ENCODE measurements at places on chromosomes 12 and 14. TPM values are rescaled to one million over a fixed set of nuclear protein-coding genes. Genes with fewer than 3 reads are reported as not detected.

- H3K27ac ChIP-seq, result no peak overlapping the region
- H3K4me3 ChIP-seq, result no peak overlapping the region
- no peak for DNase-seq
- peaks cover 2% of the 10 kb centered on the region for H3K4me1 ChIP-seq
Measured at GRCh38 chr14:63432228-63432627, 110.9 kb downstream of the PPP2R5E start.

- H3K27ac ChIP-seq, result no peak overlapping the region
- no peak for DNase-seq
- no peaks in the 10 kb centered on the region for H3K4me1 ChIP-seq
- H3K27me3 ChIP-seq, result no peaks in the 10 kb centered on the region
- H3K36me3 ChIP-seq, result no peaks in the 10 kb centered on the region
- no peak overlapping the region for H3K4me3 ChIP-seq
Measured at GRCh38 chr12:28874758-28875157, 274.3 kb upstream of the FAR2 start.

GRCh38 chr12:30201301-30202160 lies 417.8 kb upstream of the TMTC1 start:
- H3K27me3 ChIP-seq, result no peaks in the 10 kb centered on the region
- no peaks in the 10 kb centered on the region for H3K4me1 ChIP-seq
- peak; percentile 6 for DNase-seq

GRCh38 chr12:132162508-132163031 lies 18.3 kb downstream of the NOC4L start:
- peak; percentile 85 for DNase-seq
- H3K27me3 ChIP-seq, result no peaks in the 10 kb centered on the region
- H3K27ac ChIP-seq, result no peak overlapping the region
- no peak overlapping the region for H3K4me3 ChIP-seq
- H3K36me3 ChIP-seq, result peaks cover 8% of the 10 kb centered on the region

GRCh38 chr14:54465654-54466053 lies 23.1 kb downstream of the GMFB start:
- no peaks in the 10 kb centered on the region for H3K27me3 ChIP-seq
- DNase-seq, result no peak
- no peaks in the 10 kb centered on the region for H3K36me3 ChIP-seq
- H3K27ac ChIP-seq, result no peak overlapping the region

SNRNP35 gene
- 20.2 TPM for total RNA-seq

LRRC43 gene
- total RNA-seq, result 11.6 TPM

DRAM1 gene
- total RNA-seq, result 80.9 TPM

PLCZ1 gene
- not detected for total RNA-seq

RNASE8 gene
- total RNA-seq, result not detected
